ENCODE measurements at places on chromosomes 16 and 17. TPM values are rescaled to one million over a fixed set of nuclear protein-coding genes. Genes with fewer than 3 reads are reported as not detected.

DNA sequence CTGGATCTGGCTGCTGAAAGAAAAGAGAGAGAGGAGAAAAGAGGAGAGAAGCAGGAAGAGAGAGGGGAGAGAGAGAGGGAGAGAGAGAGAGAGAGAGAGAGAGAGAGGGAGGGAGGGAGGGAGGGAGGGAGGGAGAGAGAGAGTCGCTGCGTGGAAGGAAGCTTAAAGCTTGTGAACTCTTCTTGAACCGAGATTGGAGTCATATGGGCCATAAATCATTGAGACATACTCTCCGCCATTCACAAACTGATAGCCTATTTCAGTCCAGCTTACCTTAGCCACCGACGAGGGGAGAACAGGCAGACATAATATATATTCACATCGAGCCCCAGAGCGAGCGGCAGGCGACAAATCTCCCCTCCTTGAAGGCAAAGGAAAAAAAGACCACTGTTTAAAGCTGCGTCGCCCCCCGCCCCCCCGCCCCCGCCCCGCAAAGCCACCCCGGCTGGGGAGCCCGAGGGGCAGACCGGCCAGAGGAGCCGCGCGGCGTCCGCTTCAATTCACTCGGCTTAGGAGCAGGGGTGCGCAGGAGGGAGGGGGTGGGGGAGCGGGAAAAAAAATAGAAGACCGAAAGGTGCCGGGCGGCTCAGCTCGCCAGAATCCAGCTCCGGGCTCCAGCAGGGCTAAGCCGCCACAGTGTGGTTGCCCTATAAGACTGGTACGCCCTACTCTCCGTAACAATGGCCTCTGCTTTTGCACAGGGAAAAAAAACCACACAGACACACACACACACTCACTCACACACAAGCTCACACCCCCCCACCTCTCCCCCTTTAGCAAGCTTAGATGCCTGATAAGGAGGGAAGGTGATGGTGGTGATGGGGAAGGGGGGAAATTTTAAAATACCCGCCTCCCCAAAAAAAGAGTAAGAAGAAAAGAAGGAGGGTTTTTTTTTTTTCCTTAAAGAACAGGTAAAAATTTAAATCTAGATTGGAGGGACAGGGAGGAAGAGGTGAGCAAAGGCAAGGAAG is 10.6 kb upstream of the HOXB2 start:
- H3K27ac ChIP-seq = no peak overlapping the region
- no peaks in the 10 kb centered on the region for H3K4me1 ChIP-seq
- DNase-seq = no peak
- H3K36me3 ChIP-seq = no peaks in the 10 kb centered on the region
- H3K4me3 ChIP-seq = no peak overlapping the region

Gene GALR2
- total RNA-seq = 0.27 TPM

GRCh38 chr16:53576210-53576609 is 73.2 kb upstream of the AKTIP start:
- H3K27me3 ChIP-seq = no peaks in the 10 kb centered on the region
- no peak for DNase-seq
- no peak overlapping the region for H3K4me3 ChIP-seq
- H3K36me3 ChIP-seq = no peaks in the 10 kb centered on the region

- no peak for DNase-seq
- H3K36me3 ChIP-seq = peaks cover 13% of the 10 kb centered on the region
- no peak overlapping the region for H3K4me3 ChIP-seq
- H3K4me1 ChIP-seq = no peaks in the 10 kb centered on the region
These were observed 44.2 kb downstream of the TRIM37 start for GRCh38 chr17:59062509-59062908.

- peaks cover 20% of the 10 kb centered on the region for H3K27me3 ChIP-seq
- no peak overlapping the region for H3K27ac ChIP-seq
- no peak overlapping the region for H3K4me3 ChIP-seq
- H3K4me1 ChIP-seq = no peaks in the 10 kb centered on the region
These were observed 176.5 kb downstream of the SALL1 start for GRCh38 chr16:50974438-50975036.

DNA sequence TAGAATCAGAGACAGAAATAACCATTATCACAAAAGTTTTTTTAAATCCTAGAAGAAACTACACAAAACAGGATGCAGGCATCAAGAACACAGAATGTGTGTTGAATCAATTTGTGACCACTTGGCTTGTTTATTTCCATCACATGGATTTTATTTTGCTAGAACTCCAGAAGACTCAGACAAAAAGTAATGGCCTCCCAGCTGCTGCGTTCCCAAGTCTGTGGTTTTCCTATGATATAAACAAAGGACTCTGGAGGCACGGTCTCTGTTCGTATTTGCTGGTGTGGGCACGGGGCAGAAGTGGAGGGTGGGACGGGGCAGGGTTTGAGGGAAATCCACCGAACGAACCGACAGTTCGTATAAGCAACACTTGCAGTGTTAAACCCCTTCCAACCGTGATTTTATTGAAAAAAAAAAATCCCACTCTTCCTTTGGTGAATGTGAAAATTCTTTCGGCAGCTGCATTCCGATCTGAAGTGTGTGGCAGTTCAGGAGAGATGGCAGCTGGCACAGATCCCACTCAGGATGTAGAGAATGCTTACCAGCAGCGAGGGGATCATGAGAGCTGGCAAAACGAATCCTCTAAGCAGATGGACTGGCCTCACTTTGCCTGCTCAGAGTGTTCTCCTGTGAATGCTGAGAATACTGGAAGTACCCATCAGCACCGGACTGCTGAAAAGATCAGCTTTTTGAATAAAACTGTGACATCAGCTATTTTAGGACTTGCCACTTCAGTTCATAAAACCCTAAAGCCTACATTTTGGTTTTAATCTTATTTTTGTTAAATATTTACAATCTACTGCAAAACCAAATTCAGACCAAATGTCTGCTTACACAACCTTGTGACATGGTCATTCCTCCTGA is 165.2 kb downstream of the VPS53 start:
- no peak for DNase-seq
- H3K4me1 ChIP-seq = peaks cover 11% of the 10 kb centered on the region
- 0 out of 2 replicates have a peak, but pooled peaks cover 8% of the 10 kb centered on the region for H3K36me3 ChIP-seq
- H3K27me3 ChIP-seq = no peaks in the 10 kb centered on the region

DNA sequence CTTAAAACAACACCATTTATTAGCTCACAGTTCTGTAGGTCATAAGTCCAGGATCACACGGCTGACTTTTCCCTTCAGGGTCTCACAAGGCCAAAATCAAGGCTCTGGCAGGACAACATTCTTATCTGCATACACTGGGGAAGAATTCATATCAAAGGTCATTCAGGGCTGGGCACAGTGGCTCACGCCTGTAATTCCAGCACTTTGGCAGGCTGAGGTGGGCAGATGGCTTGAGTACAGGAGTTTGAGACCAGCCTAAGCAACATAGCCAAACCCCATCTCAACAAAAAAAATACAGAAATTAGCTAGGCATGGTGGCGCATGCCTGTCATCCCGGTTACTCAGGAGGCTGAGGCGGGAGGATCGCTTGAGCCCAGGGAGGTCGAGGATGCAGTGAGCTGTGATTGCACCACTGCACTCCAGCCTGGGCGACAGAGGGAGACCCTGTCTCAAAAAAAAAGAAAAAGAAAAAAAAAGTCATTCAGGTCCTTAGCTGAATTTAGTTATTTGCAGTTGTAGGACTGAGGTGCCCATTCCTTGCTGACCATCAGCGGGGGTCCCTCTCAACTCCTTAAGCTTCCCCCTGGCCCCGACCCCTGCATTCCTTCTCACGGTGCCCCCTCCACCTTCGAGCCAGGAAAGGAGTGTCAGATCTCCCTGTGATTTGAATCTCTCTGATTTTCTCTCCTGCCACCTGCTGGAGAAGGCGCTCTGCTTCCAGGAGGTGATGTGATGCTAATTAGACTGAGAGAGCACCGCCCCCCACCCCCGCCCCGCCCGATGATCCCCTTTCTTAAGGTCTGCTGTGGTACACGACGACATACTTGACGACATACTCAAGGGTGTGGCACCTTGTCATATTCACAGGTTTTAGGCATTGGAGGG is 91.8 kb upstream of the CLEC18A start:
- DNase-seq = peak; percentile 33

GRCh38 chr17:17391668-17392370 is 85.0 kb upstream of the MED9 start:
- H3K4me3 ChIP-seq = no peak overlapping the region
- no peak for DNase-seq
- H3K27me3 ChIP-seq = no peaks in the 10 kb centered on the region
- H3K4me1 ChIP-seq = peaks cover 12% of the 10 kb centered on the region

All from HCT116 (cell line).